Cerebellum (tissue), 4 donors: ENCODE measurements at places on chromosomes 5 and 9. TPM values are rescaled to one million over a fixed set of nuclear protein-coding genes. Genes with fewer than 3 reads are reported as not detected.
A peak's percentile ranks its signal among the peaks of the same experiment; 100 is the strongest.

The OTP gene
- total RNA-seq = 0.27 TPM

The HARS2 gene
- total RNA-seq = 26.4 TPM

The LCNL1 gene
- 0.82 TPM for total RNA-seq

The GZMA gene
- total RNA-seq = not detected

The PCDHB9 gene
- 8.0 TPM for total RNA-seq

The PCDHA4 gene
- 17.2 TPM for total RNA-seq

The CCDC187 gene
- 0.09 TPM for total RNA-seq

DNA sequence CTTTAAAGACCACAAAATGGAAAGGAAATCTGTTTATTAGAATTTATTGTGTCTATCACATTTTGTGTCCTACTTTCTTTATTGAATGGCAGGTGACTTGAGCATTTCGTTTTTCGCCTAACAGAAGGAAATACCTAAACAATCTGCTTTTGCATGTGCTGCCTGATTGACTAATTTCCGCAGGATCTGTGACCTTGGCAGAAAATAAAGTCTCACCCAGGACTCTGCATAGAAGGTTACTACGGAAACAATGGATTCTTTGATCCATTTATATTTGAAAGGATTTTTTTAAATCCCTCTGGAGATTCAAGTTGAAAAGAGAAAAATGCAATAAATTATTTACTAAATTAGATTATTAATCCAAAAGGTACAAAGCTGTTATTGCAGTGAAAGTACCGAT lies 61.0 kb upstream of the CAST start:
- DNase-seq = no peak

GRCh38 chr5:77157732-77158532 lies 52.5 kb upstream of the PDE8B start:
- DNase-seq = no peak

DNA sequence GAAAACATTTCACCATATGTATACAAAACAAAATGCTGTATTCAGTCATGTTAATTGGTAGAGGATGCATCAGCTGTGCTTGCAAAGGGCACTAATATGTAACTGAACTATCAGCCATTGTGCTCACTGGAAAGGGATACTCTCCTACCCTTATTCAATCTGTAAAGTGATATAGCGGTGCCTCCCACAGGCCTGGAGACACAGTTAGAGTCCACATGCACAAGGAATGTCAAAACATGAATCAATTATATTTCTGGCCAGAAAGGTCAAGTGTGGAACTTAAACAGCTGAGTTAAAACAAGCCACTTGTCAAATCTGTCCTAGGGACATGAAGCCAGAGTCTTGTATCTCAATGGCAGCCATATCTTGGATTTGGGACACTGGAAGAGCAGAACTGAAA lies 71.2 kb upstream of the IZUMO3 start:
- no peak for DNase-seq

- DNase-seq = no peak
Measured at GRCh38 chr5:129858131-129858675, 46.1 kb upstream of the CHSY3 start.

DNA sequence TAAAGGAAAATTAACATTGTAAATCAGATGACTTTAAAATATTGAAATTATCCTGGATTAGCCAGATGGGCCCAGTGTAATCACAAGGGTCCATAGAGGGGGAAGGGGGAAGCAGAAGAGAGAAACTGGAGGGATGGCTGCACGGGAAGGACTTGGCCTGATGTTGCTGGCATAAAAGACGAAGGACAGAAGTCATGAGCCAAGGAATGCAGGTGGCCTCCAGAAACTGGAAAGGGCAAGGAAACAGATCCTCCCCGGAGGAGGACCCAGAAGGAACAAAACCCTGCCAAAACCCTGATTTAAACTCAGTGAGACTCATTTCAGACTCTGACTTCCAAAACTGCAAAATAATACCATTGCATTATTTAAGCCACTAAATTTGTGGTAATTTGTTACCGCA lies 100.2 kb downstream of the ADAMTS2 start:
- DNase-seq = no peak

- DNase-seq = no peak
Measured at GRCh38 chr5:175855041-175855720, 16.2 kb upstream of the CPLX2 start.

DNA sequence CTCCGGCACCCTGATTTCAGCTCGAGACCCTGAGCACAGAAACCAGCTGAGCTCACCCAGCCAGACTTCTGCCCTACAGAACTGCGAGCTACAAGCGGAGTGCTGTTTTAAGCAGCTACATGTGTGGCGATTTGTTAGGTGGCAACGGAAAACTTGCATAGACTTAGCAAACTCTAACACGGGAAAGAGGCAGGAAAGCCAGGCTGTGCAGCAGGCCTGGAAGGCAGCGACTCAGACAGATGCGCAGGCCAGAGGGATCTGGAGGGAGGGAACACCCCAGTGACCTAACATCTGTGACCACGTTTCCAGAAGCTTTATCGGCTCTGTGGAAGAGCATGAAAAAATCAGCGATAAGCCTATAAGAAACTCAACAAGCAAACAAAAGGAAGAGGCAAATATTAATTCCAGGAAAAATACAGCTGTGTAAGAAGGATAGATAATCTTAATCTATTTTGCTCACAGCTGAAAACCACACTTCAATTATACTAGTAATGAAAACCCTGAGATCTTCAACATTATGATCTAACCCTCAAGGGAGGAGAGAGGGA lies 11.0 kb downstream of the UBAC1 start:
- DNase-seq = no peak

GRCh38 chr5:143730112-143730801 lies 81.7 kb upstream of the HMHB1 start:
- no peak for DNase-seq

GRCh38 chr5:142512043-142513042 lies 173.5 kb downstream of the FGF1 start:
- no peak for DNase-seq

- no peak for DNase-seq
Measured at GRCh38 chr5:126443374-126443851, 20.2 kb downstream of the GRAMD2B start.

DNA sequence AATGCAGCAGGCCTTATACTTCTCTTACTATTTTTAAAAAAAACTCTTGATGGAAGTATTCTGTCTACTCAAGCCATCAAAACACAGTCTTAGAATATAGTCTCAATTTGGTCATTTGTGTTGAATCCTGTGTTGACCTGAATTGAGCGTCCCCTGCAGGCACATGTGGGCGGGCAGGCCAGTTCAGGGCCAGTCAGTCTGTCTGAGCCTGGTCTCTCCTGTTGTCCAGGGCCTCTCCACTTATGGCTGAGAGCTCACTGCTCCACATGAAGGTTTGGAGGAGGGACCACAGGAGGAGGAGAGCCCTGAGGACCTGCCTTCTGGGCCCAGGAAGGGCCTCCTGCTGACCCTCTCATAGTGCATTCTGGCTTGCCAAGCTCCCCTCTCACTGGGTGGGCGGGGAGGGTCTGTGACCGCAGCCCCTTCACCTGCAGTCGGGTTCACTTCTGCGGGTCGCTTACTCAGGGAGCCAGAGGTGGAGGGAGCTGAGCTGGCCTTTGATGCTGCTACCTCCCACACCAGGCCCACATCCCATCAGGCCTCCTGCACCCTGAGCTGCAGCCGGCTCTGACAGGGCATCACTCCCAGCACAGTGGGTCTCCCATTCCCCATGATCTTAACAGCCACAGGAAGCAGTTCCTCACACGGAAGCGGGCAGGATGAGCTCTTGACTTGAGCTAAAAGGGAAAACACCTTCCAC lies 178.2 kb upstream of the S1PR3 start:
- DNase-seq = no peak

DNA sequence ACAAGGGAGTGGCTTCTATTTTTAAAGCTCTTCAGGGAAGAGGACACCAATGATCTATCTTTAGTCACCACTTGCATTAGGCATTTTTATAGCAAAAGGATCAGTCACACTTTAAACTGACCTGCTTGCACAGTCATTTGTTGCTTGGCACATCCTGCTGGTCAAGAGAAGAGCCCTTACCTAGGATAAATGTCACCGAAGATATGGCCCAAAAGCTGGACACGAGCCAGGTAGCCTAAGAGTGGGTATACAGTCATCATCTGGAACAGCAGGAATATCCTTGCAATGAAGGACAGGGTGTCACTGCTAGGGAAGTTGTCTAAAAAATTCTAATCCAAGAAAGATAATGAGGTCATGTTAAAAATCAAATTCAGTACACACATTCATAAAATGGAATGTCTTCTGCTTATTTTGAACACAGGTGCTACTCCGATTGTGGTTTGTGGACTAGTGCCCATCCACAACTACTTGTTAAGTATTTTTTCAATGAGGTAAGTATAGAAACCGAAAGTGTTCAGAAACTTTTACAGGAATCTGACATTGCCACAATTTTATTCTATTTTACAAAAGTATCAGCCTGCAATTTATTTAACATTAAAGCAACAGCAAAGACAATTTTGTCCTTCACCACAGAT lies 78.4 kb downstream of the SLC38A9 start:
- no peak for DNase-seq

GRCh38 chr5:154842689-154843530 lies 7.5 kb downstream of the FAXDC2 start:
- DNase-seq = no peak

GRCh38 chr5:61332358-61332749 lies 296 bp downstream of the ZSWIM6 start:
- no peak for DNase-seq

DNA sequence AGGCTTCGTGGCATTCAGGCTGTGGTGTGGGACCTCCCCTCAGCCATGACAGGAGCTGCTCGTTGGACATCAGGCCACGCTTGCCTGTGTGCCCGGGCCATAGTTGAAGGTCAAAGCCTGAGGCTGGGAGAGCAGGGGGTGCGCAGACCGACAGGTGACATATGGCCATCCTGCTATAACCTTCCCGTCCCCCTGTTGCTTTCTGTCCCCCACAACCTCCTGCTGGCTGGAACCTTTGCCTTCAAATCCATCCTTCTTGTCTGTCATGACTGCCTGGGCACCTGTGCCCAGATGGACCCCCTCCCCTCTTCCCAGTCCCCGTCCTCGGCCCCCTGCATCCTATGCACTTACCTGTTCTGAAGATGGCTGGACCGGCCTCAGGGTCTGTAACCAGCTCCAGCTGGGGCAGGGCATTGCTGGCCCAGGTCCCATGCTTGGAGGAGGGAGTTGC lies 83.2 kb downstream of the WNK2 start:
- no peak for DNase-seq

GRCh38 chr9:127848756-127849504 lies 5.5 kb downstream of the ENG start:
- no peak for DNase-seq

DNA sequence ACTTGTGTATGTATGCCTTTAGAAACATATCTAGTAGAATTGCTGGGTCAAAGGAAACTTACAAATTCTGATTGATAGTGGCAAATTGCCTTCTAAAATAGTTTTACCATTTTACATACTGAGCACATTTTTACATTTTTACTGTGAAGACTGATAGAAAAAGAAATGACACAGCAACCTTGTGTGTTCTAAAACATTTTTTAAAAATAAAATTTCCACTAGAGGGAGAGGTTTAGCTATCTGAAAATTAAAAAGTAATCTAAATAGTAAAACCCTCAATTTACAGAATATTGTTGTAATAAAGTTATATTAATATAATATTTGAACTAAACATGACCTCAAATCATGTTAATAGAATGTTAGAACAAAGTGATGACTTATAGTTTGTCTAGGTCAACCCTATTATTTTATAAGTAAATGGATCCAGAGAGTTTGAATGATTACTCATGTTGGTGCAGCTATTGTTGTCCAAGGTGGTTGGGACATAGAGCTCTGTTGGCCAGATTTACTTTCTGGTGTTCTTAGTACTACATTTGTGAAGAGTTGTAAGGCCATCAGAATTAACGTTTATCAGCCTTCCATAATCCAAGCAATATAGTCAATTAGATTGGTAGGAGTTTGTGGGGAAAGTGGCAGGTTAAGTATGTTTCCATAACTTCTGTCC lies 17.2 kb downstream of the CENPP start:
- DNase-seq = no peak

DNA sequence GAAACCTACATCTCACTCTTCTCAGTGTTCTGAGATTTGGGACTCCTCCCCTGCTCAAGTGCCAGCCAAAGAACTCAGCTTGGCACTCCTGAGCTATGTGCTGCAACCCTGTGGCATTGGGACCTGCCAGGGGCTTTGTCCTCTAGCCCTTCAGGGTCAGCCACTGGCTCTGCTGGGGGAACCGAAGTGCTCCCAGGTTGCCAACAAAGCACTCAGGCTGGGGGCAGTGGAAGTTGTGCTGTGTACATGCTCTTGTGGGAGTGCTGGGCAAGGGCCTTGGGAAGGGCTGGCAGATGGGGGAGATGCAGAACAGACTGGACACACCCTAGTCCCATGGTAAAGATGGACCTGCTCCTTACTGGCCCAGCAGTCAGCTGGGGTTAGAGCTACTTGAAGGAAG lies 498.6 kb downstream of the CAAP1 start:
- no peak for DNase-seq

GRCh38 chr5:165057145-165057544 lies 1551.7 kb downstream of the MAT2B start:
- DNase-seq = no peak

- peak; percentile 66 for DNase-seq
Measured at GRCh38 chr9:92138157-92138959, 23.1 kb upstream of the SPTLC1 start.

DNA sequence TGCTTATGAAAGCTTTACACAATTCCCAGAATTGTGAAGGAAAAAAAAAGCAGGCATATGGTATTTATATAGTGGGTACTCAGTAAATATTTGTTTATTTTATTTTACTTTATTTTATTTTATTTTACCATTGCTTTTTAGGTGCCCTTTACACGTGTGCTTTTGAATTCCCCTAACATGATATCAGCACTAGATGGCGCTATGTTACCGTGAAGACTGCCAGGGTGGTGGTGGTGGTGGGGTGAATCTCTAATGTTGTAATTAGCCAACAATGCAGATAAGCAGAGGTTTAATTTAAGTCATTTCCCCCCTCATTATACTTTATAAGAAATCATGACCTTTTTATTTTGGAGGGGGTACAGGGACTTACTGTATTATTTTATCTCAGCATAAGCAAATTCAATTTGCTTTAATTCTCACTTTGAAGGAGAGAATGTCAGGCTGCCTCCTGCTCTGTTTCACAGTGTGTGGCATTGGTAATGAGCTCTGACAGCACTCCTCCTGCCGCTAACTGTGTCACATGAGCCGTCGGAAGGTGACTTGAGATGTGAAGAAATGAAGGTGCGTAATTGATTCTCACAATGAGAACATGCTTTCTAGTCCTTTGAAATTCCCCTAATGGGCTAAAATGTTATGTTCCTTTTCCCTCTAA lies 165.6 kb downstream of the YTHDC2 start:
- peak; percentile 61 for DNase-seq

DNA sequence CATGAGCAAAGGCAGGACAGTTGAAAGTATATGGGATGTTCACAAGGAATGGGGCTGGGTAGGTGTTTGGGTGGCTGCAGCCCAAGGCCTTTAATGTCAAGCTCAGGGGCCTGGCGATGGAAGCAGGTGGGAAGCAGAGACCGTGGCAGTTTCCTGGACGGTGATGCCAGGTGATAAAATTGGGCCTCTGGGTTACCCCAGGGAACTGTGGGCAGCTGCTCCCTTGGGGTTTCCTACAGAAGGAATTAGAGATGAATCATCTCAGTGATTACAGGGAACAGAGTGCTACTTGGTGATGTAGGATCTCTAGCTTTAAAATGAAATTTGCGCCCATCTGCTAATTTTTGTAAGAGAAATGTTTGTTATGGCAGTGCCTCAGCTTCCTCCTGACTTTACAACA lies 39.2 kb downstream of the TSTD2 start:
- no peak for DNase-seq
